ENCODE measurements at places on chromosomes 16 and 17.

GRCh38 chr17:45132572-45133463 is 503 bp upstream of the PLCD3 start:
- peak; percentile 74 for DNase-seq

GRCh38 chr17:74711058-74711824 is 1.5 kb downstream of the CD300LF start:
- DNase-seq, result no peak

DNA sequence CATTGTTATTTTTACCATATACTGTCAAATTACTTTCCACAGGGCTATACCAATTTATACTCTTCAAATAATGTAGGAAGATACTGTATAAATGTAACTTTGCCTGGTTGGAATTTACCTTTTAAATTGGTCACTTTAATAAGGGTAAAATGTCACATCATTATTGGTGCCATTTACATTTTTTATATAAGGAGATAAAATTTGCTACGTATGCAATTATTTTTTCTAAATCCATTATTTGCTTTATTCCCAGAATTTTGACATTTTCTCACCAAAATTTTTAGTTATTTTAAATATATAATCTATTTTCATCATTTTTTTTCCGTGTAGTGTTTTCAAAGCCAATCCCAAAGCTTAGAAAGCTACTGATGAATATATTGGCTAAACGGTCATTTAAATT is 664.7 kb downstream of the KCNJ2 start:
- DNase-seq, result no peak

GRCh38 chr16:23248261-23249194 is 53.6 kb upstream of the SCNN1B start:
- no peak for DNase-seq

DNA sequence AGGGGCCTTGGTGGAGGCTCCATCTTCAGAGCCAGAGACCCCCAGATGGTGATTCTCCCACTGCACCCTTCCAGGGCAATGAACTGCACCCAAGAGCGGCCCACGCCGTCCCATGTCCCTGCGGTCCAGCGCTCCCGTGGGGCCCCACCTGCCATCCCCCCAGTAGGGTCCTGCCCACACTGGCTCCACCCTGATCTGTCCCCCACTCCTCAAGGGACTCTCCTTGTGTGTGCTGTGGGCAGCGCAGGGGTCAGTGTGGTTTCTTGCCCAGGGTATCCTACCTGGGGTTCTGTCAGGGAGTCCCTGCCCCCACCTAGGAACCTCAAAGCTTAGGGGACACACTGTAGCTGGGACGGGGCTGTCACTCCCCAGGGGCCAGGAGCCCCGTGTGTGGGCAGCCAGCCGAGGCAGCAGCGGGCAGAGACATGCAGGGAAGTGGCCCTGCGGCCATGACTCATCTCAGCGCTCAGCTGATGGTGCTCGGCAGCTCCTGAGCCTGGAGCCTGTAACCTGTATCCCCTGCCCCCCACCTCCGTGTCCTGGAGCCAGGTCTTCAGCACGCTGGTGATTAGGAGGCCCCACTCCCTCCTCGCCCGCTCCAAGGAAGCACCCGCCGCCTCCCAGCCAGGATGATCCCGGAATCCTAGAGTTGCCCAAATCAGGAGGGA is 35.7 kb upstream of the SSTR5 start:
- DNase-seq, result no peak

DNA sequence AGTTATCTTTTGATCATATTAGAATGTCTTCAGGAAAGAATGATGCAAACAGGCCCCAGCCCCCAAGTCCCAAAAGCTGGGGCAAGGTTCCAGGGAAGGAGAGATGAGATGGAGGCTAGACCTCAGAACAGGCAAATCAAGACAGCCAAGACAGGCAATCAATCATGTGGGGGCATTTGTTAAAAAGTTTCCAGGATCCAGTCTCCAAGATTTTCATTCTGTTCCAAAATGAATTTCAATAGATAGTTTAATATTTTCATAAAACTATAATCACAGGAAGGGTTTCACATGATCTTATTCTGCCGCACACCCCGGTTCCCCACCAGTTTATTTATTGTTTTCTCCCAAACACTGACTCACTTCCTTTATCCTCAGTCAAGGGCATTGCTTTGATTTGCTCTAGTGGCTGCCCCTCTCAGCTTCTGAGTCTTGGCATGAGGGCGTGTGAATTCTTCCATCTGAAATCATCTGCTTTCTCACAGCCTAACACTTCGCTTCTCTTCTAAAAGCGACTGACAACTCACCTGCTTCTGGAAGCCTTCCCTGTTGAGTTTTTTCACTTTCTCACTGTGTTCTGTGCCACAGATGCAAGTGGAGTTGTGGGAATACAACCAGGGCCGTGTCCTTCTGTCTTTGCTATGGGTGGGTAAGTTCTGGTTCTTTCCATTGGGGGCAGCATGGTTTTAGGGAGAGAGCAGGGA is 12.2 kb upstream of the TERF2 start:
- DNase-seq, result peak; percentile 81
